ENCODE measurements at places on chromosomes 5 and 9. TPM values are rescaled to one million over a fixed set of nuclear protein-coding genes. Genes with fewer than 3 reads are reported as not detected.

The PTPN3 gene
- total RNA-seq: 21.1 TPM

The DOCK2 gene
- total RNA-seq: 18.3 TPM

The PCDHGC4 gene
- total RNA-seq: 2.7 TPM

The TMC1 gene
- total RNA-seq: not detected

The SOHLH1 gene
- total RNA-seq: not detected

The CARTPT gene
- total RNA-seq: not detected

The KCNV2 gene
- not detected for total RNA-seq

The CATSPER3 gene
- total RNA-seq: 4.1 TPM

DNA sequence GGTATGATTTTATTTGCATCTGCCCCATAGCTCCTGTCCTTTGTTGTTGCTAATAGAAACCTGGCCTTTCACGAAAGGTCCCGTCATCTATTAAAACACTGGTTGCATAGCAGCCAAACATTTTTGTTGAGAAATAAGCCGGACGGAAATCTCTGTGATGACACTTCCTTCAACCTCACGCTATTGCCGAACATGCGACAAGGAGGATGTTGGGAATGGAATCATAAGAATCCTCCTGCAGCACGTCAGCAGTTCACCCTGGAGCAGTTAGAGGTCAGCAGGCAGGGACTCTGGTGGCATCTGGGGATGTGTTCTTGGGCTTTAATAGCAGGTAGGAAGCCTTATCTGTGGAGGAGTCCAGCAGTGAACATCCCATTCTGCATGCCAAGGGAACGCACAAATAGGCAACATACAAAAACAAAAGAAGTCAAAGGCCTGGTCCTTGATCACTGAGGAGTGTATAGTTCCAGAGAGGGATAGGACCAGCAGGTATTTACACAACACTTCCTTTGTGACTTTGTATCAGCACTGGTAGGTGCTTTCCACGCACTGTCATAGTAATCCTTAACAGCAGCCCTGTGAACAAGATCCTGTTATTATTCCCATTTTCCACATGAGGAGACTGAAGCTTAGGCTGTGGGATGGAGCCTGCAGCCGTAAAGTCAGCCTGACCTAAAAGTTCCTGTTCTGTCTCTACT, 33.4 kb downstream of the ARHGAP26 start:
- no peaks in the 10 kb centered on the region for H3K27me3 ChIP-seq
- H3K27ac ChIP-seq: peak overlapping the region; percentile 9
- peaks cover 12% of the 10 kb centered on the region for H3K4me1 ChIP-seq
- H3K36me3 ChIP-seq: no peaks in the 10 kb centered on the region

DNA sequence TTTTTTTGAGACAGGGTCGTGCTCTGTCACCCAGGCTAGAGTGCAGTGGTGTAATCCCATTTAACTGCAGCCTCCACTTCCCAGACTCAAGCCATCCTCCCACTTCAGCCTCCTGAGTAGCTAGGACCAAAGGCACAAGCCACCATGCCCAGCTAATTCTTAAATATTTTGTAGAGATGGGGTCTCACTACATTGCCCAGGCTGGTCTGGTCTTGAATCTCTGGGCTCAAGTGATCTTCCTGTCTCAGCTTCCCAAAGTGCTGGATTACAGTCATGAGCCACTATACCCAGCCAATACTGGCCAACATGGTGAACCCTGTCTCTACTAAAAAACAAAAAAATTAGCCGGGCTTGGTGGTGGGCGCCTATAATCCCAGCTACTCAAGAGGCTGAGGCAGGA, 6.8 kb downstream of the DCAF12 start:
- no peak overlapping the region for H3K27ac ChIP-seq
- no peak overlapping the region for H3K4me3 ChIP-seq
- DNase-seq: no peak
- H3K27me3 ChIP-seq: no peaks in the 10 kb centered on the region

DNA sequence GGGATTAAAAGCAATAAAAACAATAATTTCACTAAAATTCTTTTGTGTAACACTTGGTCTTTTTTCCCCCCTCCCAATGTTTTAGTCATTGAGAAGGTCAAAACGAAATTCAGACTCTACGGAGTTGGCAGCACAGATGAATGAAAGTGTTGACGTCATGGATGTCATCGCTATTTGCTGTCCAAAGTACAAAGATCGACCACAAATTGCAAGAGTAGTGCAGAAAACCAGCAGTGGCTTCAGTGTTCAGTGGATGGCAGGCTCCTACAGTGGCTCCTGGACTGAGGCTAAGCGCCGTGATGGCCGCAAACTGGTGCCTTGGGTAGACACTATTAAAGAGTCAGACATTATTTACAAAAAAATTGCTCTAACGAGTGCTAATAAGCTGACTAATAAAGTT, 184.7 kb downstream of the CPLANE1 start:
- no peak overlapping the region for H3K27ac ChIP-seq
- no peak overlapping the region for H3K4me3 ChIP-seq
- no peak for DNase-seq
- H3K4me1 ChIP-seq: no peaks in the 10 kb centered on the region
- H3K36me3 ChIP-seq: peaks cover 64% of the 10 kb centered on the region

DNA sequence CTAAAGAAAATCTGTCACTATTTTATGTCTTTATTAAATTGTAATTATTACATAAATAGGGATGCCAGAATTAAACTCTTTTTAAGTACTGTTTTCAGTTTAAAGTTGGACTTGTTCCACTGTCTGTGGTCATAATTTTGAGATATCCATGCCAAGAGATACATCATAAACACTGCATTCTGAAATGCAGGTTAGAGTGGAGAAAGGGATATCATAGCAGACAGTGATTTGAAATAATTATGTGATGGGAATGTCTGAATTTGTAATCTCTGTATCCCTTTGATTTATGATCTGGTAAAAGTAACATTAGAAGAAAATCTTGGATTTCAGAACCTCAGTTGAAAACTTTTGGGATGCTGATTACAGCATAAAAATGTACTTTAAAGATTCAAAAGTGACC, 222.1 kb downstream of the GOLPH3 start:
- no peak for DNase-seq
- no peaks in the 10 kb centered on the region for H3K36me3 ChIP-seq
- H3K27me3 ChIP-seq: no peaks in the 10 kb centered on the region

GRCh38 chr9:77864211-77864889, 167.3 kb downstream of the GNAQ start:
- no peaks in the 10 kb centered on the region for H3K36me3 ChIP-seq
- H3K27me3 ChIP-seq: no peaks in the 10 kb centered on the region
- H3K4me3 ChIP-seq: no peak overlapping the region
- H3K27ac ChIP-seq: no peak overlapping the region
- DNase-seq: no peak
- H3K4me1 ChIP-seq: peaks cover 8% of the 10 kb centered on the region

DNA sequence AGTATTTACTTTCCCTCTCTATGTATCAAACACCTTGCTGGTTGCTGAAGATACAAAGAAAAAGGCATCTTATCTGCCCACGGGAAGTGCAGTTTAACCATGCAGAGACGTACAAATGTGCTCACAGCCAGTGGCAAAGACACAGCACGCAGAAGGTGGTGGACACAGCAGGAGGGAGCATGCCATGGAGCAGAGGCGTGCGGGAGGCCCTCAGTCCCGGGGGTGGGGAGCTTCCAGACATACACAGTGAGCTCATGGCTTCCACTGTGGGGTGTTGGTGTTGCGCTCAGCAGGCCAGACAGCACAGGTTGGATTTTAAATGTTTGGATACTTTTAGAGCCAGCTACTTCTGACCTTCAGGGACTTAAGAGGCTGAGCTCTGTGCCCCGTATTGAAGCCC, 8.8 kb upstream of the BARX1 start:
- peaks cover 32% of the 10 kb centered on the region for H3K27me3 ChIP-seq
- H3K4me1 ChIP-seq: peaks cover 11% of the 10 kb centered on the region

GRCh38 chr5:173324115-173325001, 3.9 kb downstream of the STC2 start:
- H3K4me1 ChIP-seq: peaks cover 46% of the 10 kb centered on the region
- H3K27ac ChIP-seq: peak overlapping the region; percentile 21
- no peaks in the 10 kb centered on the region for H3K36me3 ChIP-seq
- no peak overlapping the region for H3K4me3 ChIP-seq
- peak; percentile 81 for DNase-seq

DNA sequence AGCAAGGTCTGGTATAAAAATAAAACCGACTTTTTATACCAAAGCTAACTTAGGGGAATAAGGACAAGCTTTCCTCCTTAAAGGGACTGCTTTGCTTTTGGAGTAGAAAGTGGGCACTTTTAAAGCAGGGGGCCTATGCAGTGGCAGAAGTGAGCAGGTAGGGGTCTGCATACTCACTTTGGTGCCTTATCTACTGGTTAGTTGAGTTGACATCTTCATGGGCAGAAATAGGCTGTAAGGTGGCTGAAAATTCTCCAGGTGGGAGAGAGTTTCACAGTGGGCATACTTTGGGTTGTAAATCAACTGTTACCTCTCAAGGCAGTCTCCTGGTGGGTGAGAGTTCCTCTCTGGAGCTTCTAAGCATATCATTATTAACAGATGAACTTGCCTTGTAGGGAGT, 24.8 kb downstream of the OSMR start:
- DNase-seq: no peak
- peak overlapping the region; percentile 41 for H3K27ac ChIP-seq
- H3K36me3 ChIP-seq: no peaks in the 10 kb centered on the region
- peaks cover 9% of the 10 kb centered on the region for H3K4me1 ChIP-seq
- no peaks in the 10 kb centered on the region for H3K27me3 ChIP-seq
- H3K4me3 ChIP-seq: no peak overlapping the region

DNA sequence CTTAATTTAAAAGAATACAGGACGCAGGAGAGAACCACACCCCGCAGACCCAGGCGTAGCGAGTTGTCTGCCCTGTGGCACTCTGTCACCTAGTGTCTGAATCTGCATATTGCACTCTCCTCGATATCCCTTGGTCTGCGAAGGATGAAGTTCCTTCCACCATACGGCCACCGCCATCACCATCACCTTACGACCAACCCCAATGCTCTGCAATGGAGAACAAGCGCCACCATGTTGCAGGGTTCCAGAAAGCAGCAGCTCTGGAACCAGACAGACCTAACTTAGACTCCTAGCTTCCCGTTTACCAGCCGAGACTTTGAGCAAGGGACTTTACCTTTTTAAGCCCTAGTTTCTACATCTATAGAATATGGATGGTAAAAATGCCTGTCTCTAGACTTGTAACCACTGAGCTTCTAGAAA, 77.4 kb upstream of the DMRT1 start:
- no peak overlapping the region for H3K4me3 ChIP-seq
- peak overlapping the region; percentile 29 for H3K27ac ChIP-seq
- no peaks in the 10 kb centered on the region for H3K36me3 ChIP-seq
- peaks cover 4% of the 10 kb centered on the region for H3K4me1 ChIP-seq

GRCh38 chr9:136361754-136362449, 1.6 kb downstream of the DNLZ start:
- H3K4me1 ChIP-seq: peaks cover 24% of the 10 kb centered on the region
- no peak for DNase-seq
- no peaks in the 10 kb centered on the region for H3K36me3 ChIP-seq
- no peak overlapping the region for H3K4me3 ChIP-seq

DNA sequence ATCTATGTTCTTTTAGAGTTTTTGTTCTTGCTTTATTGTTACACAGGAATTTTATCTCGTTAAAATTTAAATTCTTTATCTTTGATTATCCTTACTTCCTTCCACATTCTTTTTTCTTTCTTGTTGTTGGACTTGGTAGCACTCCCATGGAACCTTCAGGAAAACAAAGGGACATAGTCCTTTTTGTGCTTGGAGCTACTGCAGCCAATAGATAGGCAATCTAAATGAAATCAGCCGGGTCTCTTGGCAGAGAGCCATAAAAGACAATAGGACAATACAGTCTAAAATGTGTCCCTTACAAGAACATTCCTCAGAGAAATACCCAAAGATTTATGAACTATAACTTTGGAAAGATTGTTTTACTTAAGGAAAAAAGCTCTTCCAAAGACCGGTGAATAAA, 548.1 kb upstream of the C9orf72 start:
- H3K27me3 ChIP-seq: no peaks in the 10 kb centered on the region
- no peak for DNase-seq
- no peaks in the 10 kb centered on the region for H3K36me3 ChIP-seq
- no peak overlapping the region for H3K27ac ChIP-seq
- H3K4me3 ChIP-seq: no peak overlapping the region

DNA sequence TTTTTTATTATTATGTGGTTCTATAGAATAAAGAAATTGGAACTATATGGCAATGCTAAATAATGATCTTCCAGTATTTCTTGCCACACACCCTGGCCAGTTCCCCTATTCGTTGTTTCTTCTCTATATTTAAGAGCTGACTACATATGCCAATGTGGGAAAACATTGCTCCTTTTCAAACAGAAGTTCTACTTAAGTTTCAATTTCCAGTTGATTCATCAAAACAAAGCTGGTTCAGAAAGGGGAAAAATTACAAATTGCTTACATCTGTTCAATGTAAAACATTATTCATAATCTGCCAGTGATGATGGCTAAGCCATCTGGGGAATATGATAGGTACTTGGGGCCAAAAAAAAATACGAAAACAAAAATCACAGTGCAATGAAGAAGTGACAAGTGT, 76.9 kb downstream of the ST8SIA4 start:
- H3K4me1 ChIP-seq: peaks cover 4% of the 10 kb centered on the region
- no peaks in the 10 kb centered on the region for H3K27me3 ChIP-seq
- no peak overlapping the region for H3K4me3 ChIP-seq
- no peak for DNase-seq

Data from transverse colon (tissue), 4 donors.